Non-pigmented ciliary epithelial cell (primary cell): ENCODE measurements at places on chromosomes 12 and 14.
A peak's percentile ranks its signal among the peaks of the same experiment; 100 is the strongest.

- DNase-seq, result no peak
Observed at GRCh38 chr14:103710771-103711377, 4.4 kb downstream of the XRCC3 start.

GRCh38 chr14:79721399-79722084, 489.8 kb downstream of the DIO2 start:
- DNase-seq, result no peak

- no peak for DNase-seq
Observed at GRCh38 chr14:106556665-106557289, 1030.4 kb downstream of the TMEM121 start.

DNA sequence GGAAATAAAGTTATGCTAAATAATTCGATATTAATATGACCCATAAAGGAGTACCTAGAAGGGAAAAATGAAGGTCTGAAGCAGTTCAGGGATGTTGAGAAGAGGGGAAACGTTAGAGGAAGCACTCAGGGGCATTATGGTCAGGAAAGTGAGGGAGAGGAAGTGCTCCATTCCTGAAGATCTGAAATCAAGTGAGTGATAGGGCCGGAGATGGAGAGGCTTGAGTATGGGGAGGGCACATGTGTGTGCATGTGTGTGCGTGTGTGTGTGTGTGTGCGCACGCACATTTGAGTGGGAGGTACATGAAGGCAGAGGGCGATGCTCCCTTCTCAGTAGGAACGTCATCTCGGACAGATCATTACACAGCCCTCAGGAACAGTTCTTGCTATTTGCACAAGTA, 4.9 kb upstream of the DCD start:
- no peak for DNase-seq

GRCh38 chr12:46432325-46432724, 59.8 kb upstream of the SLC38A2 start:
- DNase-seq, result no peak

GRCh38 chr12:5259523-5259922, 172.4 kb upstream of the NTF3 start:
- no peak for DNase-seq

GRCh38 chr12:29728030-29728429, 55.7 kb downstream of the TMTC1 start:
- no peak for DNase-seq

DNA sequence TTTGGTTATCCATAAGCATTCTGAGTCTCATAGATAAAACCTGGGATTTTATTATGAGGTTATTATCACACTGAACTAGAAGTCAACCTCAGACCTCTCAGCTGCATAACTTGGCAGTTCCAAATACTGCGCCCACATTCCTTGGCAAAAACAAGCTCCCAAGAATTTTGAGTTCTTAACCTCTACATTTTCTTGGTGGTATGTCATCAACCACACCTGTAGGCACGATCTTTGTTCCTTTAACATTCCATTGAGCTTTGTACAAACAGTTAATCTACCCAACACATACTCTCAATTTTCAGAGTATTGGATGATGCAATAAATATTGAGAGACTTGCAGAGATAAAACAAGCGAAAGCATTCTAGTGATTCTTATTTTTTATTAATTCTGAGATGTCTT, 371.8 kb upstream of the PRICKLE1 start:
- DNase-seq, result peak; percentile 69

DNA sequence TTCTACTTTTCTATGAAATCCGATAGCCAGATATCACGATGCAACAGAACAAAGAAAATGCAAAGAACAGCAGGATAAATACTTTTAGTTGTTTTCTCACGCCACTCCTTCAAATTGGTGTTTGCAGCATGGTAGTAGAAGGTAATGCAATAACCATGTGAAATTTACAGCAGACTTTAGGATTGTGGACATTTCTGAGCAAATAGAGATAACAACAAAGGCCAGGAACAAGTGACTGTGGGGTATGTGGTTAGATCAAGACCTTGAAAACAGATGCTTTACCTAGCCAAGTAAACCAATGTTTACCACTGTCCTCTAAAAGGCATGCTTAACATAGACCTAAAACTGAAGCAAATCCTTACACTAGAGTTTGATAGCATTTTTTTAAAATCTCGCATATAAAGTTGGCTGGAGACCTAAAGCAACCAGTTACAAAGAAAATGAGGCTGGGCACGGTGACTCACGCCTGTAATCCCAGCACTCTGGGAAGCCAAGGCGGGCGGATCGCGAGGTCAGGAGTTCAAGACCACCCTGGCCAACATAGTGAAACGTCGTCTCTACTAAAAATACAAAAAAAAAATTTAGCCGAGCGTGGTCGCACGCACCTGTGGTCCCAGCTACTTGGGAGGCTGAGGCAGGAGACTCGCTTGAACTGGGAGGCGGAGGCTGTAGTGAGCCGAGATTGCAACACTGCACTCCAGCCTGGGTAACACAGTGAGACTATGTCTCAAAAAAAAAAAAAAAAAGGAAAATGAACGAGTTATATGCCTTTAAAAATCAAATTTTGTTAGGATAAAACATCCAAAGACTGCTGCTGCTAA, 123.2 kb upstream of the FOXN3 start:
- peak; percentile 48 for DNase-seq

GRCh38 chr14:23085458-23085857, 9.5 kb downstream of the ACIN1 start:
- DNase-seq, result no peak

- no peak for DNase-seq
Observed at GRCh38 chr12:128534906-128535305, 267.9 kb downstream of the TMEM132C start.

GRCh38 chr12:18990856-18991255, 138.7 kb upstream of the PLEKHA5 start:
- DNase-seq, result no peak

DNA sequence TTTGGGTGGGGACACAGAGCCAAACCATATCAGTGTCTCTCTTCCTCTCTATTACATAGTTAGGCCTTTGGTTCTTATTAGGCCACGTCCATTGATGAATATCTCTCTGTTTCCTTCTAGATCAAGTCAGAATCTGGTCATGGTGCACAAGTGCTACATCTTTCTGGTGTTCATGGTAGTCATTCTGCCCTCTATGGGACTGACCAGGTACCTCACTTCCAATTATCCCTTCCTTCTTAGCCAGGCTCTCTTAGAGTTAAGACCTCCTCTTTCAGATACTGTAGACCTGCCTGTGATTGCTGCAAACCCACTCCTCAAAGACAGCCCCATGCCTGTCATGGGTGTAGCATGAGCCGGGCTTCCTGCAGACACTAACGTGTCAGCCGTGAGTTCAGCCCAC, 25.2 kb downstream of the NGB start:
- no peak for DNase-seq

DNA sequence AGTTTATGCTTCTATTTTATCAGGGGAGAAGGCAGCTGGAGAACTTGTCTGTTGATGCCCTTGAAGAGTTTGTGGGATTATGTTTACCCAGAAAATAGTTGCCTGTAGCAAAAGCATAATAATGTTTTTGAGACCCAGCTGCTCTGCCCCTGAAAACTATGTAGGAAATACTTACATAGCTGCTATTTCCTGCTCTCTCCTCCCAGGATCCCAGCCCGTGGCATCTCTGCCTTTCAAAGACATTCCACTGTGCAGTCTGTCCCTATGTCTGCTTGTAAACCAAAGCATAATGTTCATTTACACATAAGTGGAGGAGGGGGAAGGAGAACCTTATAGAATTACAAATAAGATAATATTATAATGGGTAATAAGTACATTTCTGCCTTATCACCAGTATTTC, 198.7 kb downstream of the SYT1 start:
- DNase-seq, result no peak

- no peak for DNase-seq
Observed at GRCh38 chr12:123384318-123384993, 524 bp downstream of the KMT5A start.

- DNase-seq, result no peak
Observed at GRCh38 chr14:105165761-105166485, 2.7 kb downstream of the JAG2 start.

- no peak for DNase-seq
Observed at GRCh38 chr12:22325218-22325617, 9.3 kb downstream of the ST8SIA1 start.
